ENCODE measurements at places on chromosomes 11 and 22.
A peak's percentile ranks its signal among the peaks of the same experiment; 100 is the strongest.

DNA sequence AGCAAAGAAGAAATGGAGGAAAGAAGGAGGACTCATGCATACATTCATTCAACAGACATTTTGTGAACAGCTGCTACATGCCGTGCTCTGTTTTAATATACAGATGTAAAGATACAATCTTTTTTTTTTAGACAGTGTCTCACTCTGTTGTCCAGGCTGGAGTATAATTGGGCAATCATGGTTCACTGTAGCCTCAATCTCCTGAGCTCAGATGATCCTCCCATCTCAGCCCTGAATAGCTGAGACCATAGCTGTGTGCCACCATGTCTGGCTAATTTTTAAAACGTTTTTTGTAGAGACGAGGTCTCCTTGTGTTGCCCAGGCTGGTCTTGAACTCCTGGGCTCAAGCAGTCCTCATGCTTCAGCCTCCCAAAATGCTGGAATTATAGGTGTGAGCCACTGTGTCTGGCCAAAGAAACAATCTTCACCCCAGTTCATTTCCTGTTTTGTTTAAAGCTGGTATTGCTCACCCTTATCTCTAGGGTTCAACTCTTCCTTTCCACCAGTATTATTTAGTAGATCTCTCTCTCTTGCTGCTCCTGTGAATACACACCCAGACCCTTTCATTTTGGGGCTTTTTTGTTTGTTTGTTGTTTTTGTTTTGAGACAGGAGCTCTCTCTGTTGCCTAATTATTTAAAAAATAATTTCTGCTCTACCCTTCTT is 69.8 kb downstream of the RNF169 start:
- no peak for DNase-seq

- no peak for DNase-seq
Observed at GRCh38 chr22:24414523-24414922, 12.9 kb upstream of the ADORA2A start.

- no peak for DNase-seq
Observed at GRCh38 chr11:9633679-9634078, 30.2 kb upstream of the SWAP70 start.

- DNase-seq = no peak
Observed at GRCh38 chr11:17778956-17779860, 44.6 kb downstream of the KCNC1 start.

GRCh38 chr11:70420496-70420895 is 22.2 kb downstream of the CTTN start:
- DNase-seq = no peak

- no peak for DNase-seq
Observed at GRCh38 chr22:47782328-47783075, 1020.1 kb downstream of the TBC1D22A start.

- peak; percentile 43 for DNase-seq
Observed at GRCh38 chr22:40176921-40177737, 596 bp upstream of the TNRC6B start.

DNA sequence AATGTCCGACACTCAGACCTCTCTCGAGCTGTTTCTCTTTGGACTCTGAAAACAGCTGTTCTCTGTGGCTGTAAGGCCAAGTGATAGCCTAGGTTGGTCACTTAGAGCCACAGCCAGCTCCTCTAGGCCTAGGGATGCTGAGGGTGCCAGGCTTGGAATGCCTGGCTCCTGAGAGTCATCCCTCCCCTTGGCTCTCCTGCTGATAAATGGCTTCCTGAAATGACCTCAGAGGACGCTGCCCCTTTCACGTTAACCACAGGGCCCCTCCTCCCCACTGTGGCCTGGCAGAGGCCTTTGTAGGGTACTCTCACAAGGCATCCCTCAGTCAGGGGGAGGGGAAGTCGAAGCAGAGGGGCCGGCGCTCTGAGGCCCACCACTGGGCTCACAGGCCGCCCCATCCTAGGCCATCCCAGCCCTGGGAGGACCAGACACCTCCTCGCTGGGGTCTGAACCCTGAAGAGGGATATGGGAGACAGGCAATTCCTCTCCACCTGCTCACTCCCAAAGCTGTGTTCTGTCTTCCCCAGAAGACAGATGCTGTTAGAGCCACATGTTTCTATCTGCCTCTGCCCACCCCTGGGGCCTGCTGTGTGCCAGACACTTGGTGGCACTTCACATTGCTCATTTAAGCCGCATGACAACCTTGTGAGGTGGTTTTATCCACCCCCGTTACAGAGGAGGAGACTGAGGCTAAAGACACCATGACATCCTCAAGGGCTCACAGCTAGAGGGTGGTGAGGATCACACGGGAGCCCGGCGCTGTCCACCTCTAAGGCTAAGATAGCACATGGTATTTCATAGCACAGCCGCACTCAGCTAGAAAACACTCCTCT is 50.9 kb downstream of the ARFGAP3 start:
- no peak for DNase-seq

DNA sequence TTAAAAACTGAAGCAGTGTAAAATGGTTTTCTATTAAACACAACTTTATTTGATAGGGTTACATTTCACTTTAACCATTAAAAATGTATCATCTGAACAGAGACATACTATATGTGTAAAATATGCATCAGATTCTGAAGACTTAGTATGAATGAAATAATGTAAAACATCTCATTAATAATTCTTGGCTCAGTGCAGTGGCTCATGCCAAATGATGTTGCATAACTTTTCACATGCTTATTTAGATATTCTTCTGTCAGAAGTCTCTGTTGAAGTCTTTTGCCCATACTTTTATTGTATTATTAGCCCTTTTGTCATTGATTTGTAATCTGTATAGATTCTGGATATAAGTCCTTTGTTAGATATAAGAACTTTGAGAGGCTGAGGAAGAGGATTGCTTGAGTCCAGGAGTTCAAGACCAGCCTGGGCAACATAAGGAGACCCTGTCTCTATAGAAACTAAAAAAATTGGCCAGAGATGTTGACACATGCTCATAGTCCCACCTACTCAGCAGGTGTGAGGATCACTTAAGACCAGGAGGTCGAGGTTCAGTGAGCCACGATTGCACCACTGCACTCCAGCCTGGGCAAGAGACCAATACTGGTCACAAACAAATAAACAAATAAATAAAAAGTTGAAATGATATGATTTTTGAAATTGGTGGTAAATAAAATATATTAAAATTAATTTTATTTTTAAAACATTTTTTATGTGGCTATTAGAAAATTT is 73.8 kb upstream of the PARVA start:
- DNase-seq = no peak

GRCh38 chr11:118522571-118523072 is 4.7 kb upstream of the TTC36 start:
- DNase-seq = no peak

GRCh38 chr11:86453290-86454030 is 78.8 kb downstream of the CCDC81 start:
- no peak for DNase-seq

- DNase-seq = no peak
Observed at GRCh38 chr22:35612903-35613302, 4.2 kb downstream of the MB start.

GRCh38 chr11:105705786-105706530 is 96.1 kb downstream of the GRIA4 start:
- no peak for DNase-seq

DNA sequence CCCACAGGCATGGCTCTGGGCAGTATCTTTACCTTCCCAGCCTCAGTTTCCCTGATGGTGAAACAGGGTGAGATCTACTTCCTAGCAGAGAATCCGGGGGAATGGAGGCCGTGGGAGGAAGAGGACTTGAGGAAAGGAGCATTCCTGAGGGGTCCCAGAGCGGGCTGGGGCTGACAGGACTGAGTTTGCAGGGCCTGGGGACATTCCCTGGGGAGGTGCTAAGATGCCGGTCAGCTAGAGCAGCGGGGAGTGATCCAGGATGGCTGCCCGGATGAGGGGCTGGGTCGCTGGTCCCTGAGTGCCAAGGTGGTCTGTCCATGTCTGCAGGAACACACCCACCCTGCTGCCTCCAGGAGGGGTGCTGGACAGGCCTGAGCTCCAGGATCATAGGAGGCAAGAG is 8.3 kb upstream of the RTN4R start:
- DNase-seq = no peak

DNA sequence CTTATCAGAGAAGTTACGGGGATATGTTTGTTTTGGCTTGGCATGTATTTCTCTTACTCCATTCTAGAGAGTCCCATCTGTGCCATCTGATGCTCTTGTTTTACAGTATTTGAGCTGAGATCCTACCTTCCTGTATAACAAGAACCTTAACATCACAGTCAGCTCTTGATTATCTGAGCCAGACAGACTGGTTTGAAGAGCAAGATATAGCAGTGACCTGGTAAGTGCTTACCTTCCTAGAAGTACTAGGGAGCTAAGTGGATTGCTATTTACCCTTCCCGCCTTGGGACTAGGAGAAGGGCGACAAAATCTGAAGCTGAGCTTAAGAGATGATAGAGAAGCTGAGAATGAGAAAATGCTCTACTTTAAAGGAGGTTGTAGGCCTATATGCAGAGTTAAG is 235.3 kb downstream of the CSNK2A3 start:
- DNase-seq = no peak

GRCh38 chr11:3738241-3738640 is 59.1 kb downstream of the NUP98 start:
- no peak for DNase-seq

DNA sequence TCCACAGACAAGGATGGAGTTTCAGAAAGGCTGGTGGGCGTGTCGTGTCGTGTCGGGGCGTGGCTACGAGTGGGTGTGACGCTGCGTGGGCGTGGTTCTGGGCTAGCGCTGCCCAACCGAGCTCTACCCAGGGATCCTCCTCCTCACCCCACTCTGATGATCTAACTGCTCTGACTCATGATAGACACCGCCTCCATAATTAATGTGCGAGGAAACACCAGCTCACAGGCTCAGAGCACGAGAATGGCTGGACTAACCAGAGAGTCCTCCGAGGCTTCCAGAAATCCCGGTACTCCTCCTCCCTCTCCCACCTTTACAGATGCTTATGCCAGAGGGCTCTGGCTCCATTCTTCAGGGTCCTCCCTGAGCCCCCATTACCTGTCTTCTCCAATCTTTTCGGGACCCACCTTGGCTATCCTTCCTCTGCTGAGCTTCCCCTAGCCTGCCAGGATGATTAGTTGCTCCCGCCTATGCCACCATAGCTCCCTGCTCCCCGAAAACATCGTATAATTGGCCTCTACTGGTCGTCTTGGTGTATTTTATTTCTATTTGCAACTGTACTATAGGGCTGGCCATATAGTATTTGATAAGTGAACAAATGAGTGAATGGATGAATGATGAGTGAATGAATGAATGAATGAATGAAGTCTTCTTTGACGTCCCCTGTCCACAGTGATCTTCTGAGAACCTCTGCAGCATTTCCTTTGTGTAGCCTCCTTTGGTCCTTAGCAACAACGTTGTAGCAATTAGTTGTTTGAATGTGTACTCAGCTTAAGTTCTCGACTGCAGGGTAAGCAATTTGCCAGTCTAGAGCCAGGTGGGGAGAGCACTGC is 21.7 kb downstream of the TMPRSS13 start:
- peak; percentile 42 for DNase-seq

DNA sequence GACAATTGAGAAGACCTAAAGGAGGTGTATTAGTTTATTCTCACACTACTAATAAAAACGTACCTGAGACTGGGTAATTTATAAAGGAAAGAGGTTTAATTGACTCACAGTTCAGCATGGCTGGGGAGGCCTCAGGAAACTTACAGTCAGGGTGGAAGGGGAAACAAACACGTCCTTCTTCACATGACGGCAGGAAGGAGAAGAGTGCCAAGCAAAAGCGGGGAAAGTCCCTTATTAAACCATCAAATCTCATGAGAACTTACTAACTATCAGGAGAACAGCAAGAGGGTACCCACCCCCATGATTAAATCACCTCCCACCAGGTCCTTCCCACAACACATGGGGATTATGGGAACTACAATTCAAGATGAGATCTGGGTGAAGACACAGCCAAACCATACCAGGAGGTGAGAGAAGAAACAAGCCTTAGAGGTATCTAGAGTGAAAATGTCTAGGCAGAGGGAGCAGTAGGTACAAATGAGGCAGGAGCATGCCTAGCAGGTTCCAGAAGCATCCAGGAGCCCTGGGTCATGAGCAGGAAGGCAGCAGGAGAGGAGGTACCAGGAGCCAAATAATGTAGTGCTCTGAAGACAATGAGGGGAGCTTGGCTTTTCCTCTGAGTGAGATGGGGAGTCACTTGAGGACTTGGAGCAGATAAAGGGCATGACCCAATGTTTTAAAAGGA is 31.6 kb downstream of the IL10RA start:
- DNase-seq = no peak

DNA sequence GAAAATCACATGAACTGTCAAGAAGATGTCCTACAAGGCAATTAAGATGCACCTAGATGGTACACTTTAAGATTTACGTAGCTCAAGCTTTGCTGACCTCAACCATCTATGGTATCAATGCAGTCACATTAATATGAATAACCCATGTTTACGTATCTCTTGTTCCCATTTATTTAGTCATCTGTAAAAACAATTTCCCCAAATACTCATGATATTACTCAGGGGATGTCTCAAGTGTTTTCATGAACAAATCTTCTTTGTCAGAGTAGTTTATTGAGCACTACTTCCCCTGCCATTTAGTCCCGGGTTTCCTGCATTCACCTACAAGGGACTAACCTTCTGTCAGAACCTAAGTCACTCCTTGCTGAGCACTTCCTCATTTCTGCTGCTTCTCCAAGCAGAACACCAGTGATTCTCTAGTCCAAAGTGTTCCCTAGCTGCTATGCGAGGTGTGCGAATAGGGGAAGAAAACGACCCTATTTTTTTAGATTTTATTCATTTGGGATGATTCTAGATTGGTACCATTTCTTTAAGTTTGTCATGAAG is 554.3 kb upstream of the LRRC4C start:
- no peak for DNase-seq

DNA sequence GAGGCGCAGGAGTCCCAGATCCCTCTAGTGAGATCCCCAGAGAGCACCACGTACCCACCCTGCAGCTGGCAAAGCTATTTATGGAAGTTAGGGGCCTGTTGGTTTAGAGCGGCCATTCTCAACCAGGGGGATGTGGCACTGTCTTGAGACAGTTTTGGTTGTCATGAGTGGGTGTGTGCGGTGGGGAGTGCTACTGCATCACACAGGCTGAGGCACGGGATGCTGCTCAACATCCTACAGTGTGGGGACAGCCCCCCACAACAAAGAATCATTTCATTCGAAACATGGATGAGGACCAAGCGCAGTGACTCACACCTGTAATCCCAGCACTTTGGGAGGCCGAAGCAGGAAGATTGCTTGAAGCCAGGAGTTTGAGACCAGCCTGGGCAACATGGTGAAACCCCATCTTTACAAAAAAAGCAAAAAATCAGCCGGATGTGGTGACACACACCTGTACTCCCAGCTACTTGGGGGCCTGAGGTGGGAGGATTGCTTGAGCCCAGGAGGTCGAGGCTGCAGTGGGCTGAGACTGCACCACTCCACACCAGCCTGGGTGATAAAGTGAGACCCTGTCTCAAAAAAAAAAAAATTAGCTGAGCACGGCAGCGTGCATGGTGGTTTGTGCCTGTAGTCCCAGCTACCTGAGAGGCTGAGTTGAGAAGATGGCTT is 28.2 kb downstream of the GGT5 start:
- DNase-seq = no peak

DNA sequence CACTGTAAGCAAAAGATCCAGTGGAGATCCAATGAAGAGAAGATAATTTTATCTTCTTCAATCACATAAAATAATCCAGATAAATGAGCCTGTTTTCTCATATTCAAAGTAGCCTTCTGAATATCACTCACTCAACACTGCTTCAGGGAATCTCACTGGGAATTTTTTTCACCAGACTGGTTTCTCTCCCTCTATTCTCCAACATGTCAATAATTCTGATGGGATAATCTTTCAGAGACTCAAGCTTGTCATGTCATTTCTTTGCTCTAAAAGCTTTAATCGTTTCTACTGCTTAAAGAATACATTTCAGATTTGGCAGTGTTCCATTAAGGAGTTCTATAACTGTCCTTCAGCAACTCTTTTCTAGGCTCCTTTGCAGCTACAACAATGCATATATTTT is 16.3 kb downstream of the CNTN5 start:
- DNase-seq = no peak

GRCh38 chr11:46845440-46845739 is 690 bp downstream of the CKAP5 start:
- no peak for DNase-seq
